ENCODE measurements at places on chromosomes 12 and 14. TPM values are rescaled to one million over a fixed set of nuclear protein-coding genes. Genes with fewer than 3 reads are reported as not detected.

Gene OR6C75
- not detected for total RNA-seq

Gene CLEC6A
- total RNA-seq = not detected

Gene DHRS2
- total RNA-seq = 1.6 TPM

Gene CCDC38
- total RNA-seq = 0.25 TPM

Gene SLC39A9
- 46.6 TPM for total RNA-seq

All from ovary (tissue), 10 donors.